ENCODE measurements at places on chromosomes 7 and 10.

- no peaks in the 10 kb centered on the region for H3K4me1 ChIP-seq
- H3K27ac ChIP-seq, result no peak overlapping the region
- no peak overlapping the region for H3K4me3 ChIP-seq
- H3K27me3 ChIP-seq, result no peaks in the 10 kb centered on the region
- DNase-seq, result no peak
Observed at GRCh38 chr7:55086413-55087201, 67.8 kb downstream of the EGFR start.

GRCh38 chr7:30800785-30801252, 29.6 kb downstream of the MINDY4 start:
- H3K36me3 ChIP-seq, result no peaks in the 10 kb centered on the region
- H3K4me1 ChIP-seq, result peaks cover 14% of the 10 kb centered on the region
- no peaks in the 10 kb centered on the region for H3K27me3 ChIP-seq
- H3K4me3 ChIP-seq, result no peak overlapping the region

DNA sequence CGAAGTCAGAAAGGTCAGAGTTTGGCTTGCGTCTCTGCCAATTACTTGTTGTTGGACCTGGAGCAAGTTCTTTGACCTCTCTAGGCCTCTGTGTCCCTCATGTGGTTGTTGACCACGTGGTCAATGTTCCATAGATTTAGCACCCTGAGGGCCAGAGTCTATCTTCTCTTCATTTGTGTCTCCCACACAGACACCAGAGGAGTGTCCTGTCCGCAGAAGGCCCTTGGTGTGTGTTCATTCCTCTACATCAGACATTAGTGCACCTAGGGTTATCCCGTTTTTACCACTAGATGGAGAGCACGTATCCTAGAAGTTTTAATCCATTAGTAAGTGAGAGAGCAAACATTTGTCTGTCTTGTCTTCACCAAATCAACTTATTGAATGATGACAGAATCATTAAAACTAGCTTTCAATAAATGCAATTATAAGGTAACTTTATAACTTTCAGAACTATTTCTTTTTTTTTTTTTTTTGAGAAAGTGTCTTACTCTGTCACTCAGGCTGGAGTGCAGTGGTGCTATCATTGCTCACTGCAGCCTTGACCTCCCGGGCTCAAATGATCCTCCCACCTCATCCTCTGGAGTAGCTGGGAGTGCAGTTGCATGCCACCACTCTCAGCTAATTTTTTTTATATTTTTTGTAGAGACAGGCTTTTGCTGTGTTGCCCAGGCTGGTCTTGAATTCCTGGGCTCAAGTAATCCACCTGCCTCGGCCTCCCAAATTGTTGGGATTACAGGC, 122.5 kb upstream of the ANKRD1 start:
- peaks cover 4% of the 10 kb centered on the region for H3K4me1 ChIP-seq
- no peaks in the 10 kb centered on the region for H3K27me3 ChIP-seq
- no peaks in the 10 kb centered on the region for H3K36me3 ChIP-seq
- no peak overlapping the region for H3K4me3 ChIP-seq
- DNase-seq, result peak; percentile 59

GRCh38 chr10:51183783-51184182, 109.5 kb downstream of the PRKG1 start:
- H3K4me1 ChIP-seq, result no peaks in the 10 kb centered on the region
- H3K36me3 ChIP-seq, result no peaks in the 10 kb centered on the region
- no peak overlapping the region for H3K27ac ChIP-seq
- DNase-seq, result no peak
- H3K4me3 ChIP-seq, result no peak overlapping the region

GRCh38 chr7:152527610-152528032, 91.8 kb upstream of the KMT2C start:
- no peak for DNase-seq
- peaks cover 4% of the 10 kb centered on the region for H3K4me1 ChIP-seq
- H3K36me3 ChIP-seq, result no peaks in the 10 kb centered on the region
- no peak overlapping the region for H3K4me3 ChIP-seq
- no peaks in the 10 kb centered on the region for H3K27me3 ChIP-seq

DNA sequence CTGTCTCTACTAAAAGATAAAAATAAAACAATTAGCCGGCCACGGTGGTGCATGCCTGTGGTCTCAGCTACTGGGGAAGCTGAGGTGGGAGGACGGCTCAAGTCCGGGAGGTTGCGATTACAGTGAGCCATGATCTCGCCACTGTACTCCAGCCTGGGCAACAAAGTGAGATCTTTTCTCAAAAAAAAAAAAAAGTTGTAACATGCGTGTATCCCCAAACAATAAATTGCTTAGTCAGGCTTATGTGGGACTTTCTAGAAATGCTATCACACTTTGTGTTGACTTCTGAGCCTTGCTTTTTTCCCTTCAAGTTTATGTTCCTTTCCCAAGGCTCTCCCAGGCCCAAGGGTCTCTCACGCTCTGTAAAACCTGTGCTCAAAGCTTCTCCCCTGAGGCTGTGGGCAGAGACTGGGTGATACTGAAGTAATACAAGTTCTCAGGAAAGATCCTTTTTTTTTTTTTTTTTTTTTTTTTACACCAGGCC, 88.0 kb upstream of the TNS3 start:
- no peak overlapping the region for H3K4me3 ChIP-seq
- H3K36me3 ChIP-seq, result no peaks in the 10 kb centered on the region
- DNase-seq, result peak; percentile 84
- no peak overlapping the region for H3K27ac ChIP-seq
- H3K27me3 ChIP-seq, result no peaks in the 10 kb centered on the region

GRCh38 chr10:84088626-84089025, 50.7 kb upstream of the GHITM start:
- H3K4me1 ChIP-seq, result no peaks in the 10 kb centered on the region
- no peak overlapping the region for H3K4me3 ChIP-seq
- no peak overlapping the region for H3K27ac ChIP-seq
- no peaks in the 10 kb centered on the region for H3K27me3 ChIP-seq
- no peaks in the 10 kb centered on the region for H3K36me3 ChIP-seq

DNA sequence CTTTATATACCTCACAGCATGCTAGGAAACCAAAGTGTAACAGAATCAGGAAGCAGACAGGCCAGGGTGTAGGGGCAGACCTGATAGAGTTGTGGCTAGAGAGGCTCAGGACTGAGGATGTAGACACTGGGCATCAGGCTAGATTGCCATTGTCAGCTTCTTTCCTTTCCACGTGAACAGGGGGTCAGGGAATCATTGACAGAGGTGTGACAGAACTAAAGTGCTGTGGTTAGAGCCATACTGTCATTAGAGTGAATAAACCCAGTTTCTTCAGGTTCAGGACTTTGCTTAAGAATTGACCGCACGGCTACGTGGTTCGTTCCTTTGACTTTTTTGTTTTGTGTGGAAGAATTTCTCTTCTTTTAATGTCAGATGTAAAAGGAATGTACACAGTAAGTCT, 90.7 kb downstream of the CALD1 start:
- no peak overlapping the region for H3K27ac ChIP-seq
- peaks cover 2% of the 10 kb centered on the region for H3K36me3 ChIP-seq
- H3K4me3 ChIP-seq, result no peak overlapping the region
- DNase-seq, result no peak

GRCh38 chr7:51013861-51014511, 231.3 kb upstream of the GRB10 start:
- H3K27ac ChIP-seq, result no peak overlapping the region
- no peak overlapping the region for H3K4me3 ChIP-seq
- H3K36me3 ChIP-seq, result no peaks in the 10 kb centered on the region
- no peaks in the 10 kb centered on the region for H3K27me3 ChIP-seq

DNA sequence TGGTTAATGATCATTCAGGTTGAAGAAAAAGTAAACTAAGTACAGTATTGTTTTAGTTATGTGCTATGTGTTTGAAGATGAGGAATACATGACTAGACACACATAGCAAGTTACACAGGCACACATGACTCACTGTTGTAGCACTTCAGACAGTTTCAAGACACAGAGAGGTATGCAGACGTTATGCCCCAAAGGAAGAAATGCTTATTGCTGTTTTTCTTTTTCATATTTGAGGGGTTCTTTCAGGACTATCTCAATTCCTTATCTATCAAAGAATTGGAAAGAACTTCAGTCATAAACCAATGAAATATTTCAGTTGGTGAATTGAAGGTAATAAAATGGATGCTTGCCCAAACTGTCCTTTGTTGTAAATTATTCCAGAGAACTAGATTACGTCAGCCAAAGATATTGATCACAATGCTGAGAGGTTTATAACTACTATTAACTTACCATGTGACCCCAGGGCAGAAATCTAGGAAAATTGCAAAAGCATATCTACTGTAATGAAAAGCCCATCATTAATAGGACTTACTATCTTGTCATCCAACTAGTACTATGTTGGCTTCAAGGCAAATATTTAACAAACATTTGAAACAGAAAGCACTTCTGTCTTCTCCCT, 61.2 kb upstream of the CAPZA2 start:
- no peaks in the 10 kb centered on the region for H3K36me3 ChIP-seq
- no peaks in the 10 kb centered on the region for H3K27me3 ChIP-seq
- peak; percentile 34 for DNase-seq
- H3K27ac ChIP-seq, result no peak overlapping the region

DNA sequence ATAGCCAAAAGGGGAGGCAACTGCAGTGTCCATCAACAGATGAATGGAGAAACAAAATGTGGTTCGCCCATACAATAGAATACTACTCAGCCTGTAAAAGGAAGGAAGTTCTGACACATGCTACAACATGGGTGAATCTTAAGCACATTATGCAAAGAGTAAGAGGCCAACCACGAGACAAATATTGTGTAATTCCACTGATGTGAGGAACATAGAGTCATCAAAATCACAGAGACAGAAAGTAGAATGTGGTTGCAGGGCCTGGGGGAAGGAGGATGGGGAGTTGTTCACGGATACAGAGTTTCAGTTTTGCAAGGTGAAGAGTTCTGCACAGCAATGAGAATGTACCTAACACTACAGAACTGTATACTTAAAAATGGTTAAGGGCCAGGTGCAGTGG, 13.7 kb upstream of the C10orf71 start:
- peaks cover 9% of the 10 kb centered on the region for H3K4me1 ChIP-seq
- H3K27ac ChIP-seq, result no peak overlapping the region
- no peak for DNase-seq
- no peak overlapping the region for H3K4me3 ChIP-seq

- DNase-seq, result no peak
- H3K4me1 ChIP-seq, result no peaks in the 10 kb centered on the region
- H3K27me3 ChIP-seq, result no peaks in the 10 kb centered on the region
- H3K27ac ChIP-seq, result no peak overlapping the region
- H3K36me3 ChIP-seq, result peaks cover 16% of the 10 kb centered on the region
Observed at GRCh38 chr10:38047666-38048065, 37.2 kb downstream of the ZNF33A start.

GRCh38 chr10:33524966-33525365, 190.5 kb upstream of the NRP1 start:
- no peak for DNase-seq
- no peaks in the 10 kb centered on the region for H3K4me1 ChIP-seq

GRCh38 chr10:126959431-126959830, 54.2 kb downstream of the DOCK1 start:
- no peaks in the 10 kb centered on the region for H3K36me3 ChIP-seq
- H3K27ac ChIP-seq, result no peak overlapping the region
- no peak overlapping the region for H3K4me3 ChIP-seq
- H3K27me3 ChIP-seq, result no peaks in the 10 kb centered on the region
- DNase-seq, result no peak

DNA sequence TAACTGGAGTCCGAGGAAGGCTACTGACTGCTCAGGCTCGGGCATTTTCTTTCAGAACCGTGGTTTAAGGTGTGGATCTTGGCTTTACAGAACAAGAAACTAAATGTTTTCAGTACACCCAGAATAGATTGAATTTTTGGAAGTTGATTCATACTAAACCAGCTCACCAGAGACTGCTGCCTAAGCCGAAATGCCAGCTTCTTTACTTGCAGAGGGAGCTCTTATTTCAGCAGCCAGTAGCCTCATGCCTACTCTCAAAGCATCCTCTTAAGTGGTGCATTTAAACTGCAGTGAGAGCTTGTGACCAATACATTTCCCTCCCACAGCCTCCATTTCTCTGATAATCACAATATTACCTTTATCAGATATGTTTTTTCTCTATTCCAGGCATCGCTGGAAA, 615.1 kb downstream of the SUGCT start:
- no peak overlapping the region for H3K4me3 ChIP-seq
- H3K27ac ChIP-seq, result no peak overlapping the region
- no peaks in the 10 kb centered on the region for H3K36me3 ChIP-seq

DNA sequence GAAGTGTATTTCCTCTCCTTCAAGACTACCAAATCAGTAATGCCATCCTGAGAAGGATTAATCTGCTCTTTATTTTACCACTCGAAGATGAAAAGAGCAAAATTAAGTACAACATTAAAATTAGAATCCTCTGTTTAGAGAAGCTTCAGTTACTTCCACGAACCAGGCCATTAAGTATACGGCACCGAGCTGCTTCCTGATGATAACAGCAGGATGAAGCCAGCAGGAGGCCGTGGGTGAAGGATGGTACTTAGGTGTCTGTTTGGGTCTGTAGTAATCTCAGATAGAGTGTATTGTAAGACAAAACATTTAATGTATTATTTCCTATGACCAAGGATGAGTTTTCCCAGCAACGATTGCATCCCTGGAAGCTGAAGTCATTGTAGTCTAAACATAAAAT, 362.8 kb downstream of the SFMBT2 start:
- H3K36me3 ChIP-seq, result no peaks in the 10 kb centered on the region
- no peaks in the 10 kb centered on the region for H3K27me3 ChIP-seq
- no peak for DNase-seq
- no peak overlapping the region for H3K4me3 ChIP-seq
- no peaks in the 10 kb centered on the region for H3K4me1 ChIP-seq

DNA sequence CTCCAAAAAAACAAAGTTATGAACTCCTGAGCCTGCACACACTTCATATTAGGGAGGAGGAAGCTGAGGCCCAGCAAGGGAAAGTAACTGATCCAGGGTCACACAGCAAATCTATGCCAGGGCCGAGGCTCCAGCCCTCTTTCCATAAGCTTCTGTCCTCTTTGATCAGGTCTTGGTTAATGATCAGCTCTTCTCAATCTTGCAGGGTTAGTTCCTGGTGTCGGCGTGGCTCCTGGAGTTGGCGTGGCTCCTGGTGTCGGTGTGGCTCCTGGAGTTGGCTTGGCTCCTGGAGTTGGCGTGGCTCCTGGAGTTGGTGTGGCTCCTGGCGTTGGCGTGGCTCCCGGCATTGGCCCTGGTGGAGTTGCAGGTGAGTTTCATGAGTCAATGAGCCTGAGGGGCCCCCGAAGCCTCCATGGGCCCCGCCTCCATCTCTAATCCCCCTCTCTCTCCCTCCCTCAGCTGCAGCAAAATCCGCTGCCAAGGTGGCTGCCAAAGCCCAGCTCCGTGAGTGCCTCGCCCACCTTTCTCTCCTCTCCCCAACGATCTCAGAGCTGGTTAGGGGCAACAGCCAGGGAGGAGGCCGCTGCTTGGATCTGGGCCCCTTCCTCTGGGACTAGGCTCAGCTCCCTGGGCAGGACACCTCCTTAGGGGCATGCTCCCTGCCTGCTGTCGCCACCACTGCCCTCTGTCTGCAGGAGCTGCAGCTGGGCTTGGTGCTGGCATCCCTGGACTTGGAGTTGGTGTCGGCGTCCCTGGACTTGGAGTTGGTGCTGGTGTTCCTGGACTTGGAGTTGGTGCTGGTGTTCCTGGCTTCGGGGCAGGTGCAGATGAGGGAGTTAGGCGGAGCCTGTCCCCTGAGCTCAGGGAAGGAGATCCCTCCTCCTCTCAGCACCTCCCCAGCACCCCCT, 23.7 kb upstream of the LIMK1 start:
- H3K27me3 ChIP-seq, result no peaks in the 10 kb centered on the region
- no peak for DNase-seq
- no peak overlapping the region for H3K4me3 ChIP-seq

GRCh38 chr10:73576178-73576889, 14.8 kb downstream of the USP54 start:
- no peak overlapping the region for H3K4me3 ChIP-seq
- no peak overlapping the region for H3K27ac ChIP-seq
- no peaks in the 10 kb centered on the region for H3K27me3 ChIP-seq
- DNase-seq, result peak; percentile 93

GRCh38 chr7:38385682-38386081, 112.2 kb upstream of the TARP start:
- H3K4me3 ChIP-seq, result no peak overlapping the region
- H3K4me1 ChIP-seq, result no peaks in the 10 kb centered on the region
- no peaks in the 10 kb centered on the region for H3K36me3 ChIP-seq
- no peaks in the 10 kb centered on the region for H3K27me3 ChIP-seq
